ENCODE measurements at places on chromosomes 1 and 21.

DNA sequence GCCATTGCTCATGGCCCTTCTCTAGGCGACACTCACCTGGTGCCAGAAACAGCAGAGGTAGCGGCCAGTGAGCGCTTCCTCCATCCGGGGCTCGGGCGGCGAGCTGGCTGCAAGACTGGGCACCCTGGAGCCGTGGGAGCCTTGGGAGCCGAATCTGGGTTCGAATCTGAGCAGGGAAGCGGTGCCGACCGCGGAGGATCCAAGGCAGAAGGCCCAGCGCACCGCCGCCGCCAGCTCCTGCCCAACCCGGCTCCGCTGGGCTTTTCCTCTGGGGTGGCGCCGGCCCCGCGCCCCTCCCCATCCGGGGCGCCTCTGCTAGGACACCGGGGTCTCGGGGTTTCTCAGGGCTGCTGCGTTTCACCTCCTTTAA, 1.7 kb upstream of the PRDM16 start:
- DNase-seq, result no peak

GRCh38 chr1:145855426-145855948, 3.4 kb downstream of the PIAS3 start:
- no peak for DNase-seq

- DNase-seq, result no peak
Measured at GRCh38 chr1:11518016-11518701, 39.2 kb downstream of the DISP3 start.

- peak; percentile 39 for DNase-seq
Measured at GRCh38 chr1:21913763-21914162, 23.3 kb downstream of the HSPG2 start.

GRCh38 chr1:48775831-48776392, 779 bp downstream of the BEND5 start:
- DNase-seq, result no peak

GRCh38 chr1:156945881-156946661, 25.6 kb downstream of the LRRC71 start:
- DNase-seq, result no peak
